ENCODE measurements at places on chromosomes 11 and 22.
A peak's percentile ranks its signal among the peaks of the same experiment; 100 is the strongest.

DNA sequence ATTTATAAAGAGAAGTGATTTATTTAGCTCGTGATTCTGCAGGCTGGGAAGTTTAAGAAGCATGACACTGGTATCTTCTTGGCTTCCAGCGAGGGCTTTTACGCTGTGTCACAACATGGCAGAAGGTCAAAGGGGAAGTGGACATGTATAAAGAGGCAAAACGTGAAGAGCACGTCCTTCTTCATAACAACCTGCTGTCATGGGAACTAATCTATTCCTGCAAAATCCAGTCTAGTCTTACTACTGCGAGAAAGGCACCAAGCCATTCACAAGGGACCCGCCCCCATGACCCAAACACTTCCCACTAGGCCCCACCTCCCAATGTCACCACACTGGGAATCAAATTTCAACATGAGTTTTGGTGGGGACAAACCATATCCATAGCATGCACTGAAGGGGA, 58.3 kb downstream of the AMOTL1 start:
- no peak for DNase-seq

- no peak for DNase-seq
Measured at GRCh38 chr11:108196901-108197300, 25.5 kb downstream of the NPAT start.

DNA sequence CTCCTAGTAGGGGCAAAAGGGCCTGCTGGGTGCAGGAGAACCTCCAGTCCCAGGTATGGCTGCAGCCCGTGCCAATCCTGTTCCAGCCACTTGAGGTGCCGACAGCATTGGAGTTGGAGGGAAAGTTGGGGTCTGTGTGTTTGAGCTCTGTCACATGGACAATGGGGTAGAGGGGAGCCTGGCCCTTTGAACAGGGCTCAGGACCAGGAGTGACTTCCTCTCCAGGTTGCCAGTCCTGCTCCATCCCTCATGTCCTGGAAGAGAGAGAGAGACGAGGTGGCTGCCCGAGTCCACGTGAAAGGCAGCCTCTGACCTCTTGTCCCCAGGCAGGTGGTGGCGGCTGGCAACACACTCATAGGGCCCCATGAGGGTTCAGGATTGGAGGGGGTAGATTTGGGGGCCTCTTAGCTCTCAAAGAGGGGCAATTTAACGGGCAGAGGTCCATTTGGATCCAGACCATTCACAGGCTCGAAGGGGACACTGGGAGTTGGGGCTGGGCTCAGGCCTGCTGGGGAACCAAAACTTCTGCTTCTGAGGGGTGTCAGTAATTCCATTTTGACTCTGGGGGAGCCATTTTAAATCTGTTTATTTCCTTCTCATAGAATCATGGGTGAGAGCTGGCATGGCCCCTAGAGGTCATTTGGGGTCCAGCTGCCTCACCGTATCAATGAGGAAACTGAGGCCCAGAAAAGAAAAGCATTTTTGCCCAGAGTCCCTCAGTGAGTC, 4.1 kb downstream of the ADORA2A start:
- no peak for DNase-seq

DNA sequence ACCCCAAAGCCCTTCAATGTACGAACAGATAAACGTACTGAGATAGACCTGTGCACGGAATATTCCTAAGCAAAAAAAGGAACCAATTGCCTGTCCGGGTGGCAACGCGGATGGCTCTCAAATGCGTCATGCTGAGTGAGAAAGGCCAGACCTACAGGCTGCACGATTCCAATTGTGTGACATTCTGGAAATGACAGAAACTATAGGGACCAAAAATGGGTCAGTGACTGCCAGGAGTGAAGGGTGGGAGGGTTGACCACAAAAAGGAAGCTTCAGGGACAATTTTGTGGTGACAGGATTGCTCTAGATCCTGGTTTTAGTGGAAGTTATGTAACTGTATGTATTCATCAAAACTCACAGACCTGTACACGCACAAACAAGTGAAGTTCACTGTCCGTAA, 24.0 kb upstream of the SYT8 start:
- peak; percentile 80 for DNase-seq

DNA sequence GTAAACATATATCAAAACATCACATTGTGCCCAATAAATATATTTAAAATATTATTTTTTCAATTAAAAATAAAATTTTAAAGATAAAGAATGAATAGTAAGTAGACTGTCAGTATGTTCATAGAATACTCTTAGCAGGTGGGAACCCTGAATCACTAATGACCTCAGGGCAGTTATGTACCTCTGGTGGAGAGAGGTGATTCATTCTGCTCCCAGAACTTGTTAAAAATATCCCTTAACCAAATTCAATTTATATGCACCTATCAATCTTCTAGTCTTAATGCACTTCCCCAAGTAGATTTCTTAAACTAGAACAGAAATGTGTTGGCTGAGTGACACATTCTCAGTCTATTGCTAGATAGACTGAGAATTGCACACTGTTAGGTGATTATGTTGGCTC, 183.9 kb upstream of the SYN3 start:
- DNase-seq = no peak

Measured in NB4 (cell line).